ENCODE measurements at places on chromosomes 12 and 14.

DNA sequence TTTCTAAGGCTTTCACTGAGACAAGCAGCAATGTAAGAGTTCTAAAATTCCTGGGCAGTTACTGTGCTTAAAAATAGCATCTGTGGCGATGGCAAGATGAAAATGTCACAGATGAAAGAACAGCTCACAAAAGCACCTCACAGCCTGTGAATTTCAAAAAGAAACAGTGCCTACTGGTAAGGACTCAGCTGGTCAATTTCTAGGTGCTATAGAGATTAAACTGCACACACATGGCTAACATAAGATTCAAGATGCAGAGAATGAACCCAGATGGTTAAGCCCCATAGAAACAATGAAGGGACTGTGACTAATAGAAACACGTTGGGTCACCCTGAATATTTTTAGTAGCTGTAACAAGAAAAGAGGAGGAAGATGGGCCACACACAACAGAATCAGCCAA lies 12.0 kb upstream of the IL26 start:
- DNase-seq = no peak

DNA sequence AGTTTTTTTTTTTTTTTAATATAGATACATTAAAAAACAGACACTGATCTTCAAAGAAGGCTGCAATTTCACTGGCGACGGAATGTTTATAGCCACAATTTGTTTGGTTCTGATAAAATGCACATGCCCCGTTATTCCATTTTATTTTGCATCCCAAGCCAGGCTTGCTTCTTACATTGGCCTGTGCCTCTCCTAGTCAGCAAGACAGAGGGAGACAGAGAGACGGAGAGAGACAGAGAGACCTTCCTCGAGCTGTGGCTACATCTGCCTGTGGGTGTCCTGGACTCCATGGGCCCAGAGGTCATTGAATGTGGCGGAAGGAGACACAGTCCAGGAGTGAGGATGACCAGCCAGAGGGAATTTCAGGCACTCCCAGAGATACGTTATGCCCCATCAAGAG lies 926.6 kb downstream of the VRK1 start:
- no peak for DNase-seq

DNA sequence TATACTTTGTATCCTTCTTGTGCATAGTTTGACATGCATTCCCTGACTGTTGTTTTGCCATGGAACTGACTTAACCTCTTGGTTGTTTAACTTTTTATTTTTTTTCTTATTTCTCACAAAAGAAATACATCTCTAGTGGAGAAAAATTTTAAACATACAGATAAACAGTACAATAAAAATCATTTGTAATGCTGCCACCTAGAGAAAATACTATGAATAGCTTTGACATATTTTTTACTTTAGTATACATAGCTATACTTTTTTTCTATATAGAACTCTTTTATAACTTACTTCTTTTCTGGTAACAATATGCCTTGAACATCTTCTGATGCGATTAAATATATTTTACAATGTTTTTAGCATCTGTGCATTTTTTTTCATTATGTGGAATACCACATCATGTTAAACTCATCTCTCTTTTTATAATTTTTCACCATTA lies 184.5 kb downstream of the AKAP6 start:
- no peak for DNase-seq

DNA sequence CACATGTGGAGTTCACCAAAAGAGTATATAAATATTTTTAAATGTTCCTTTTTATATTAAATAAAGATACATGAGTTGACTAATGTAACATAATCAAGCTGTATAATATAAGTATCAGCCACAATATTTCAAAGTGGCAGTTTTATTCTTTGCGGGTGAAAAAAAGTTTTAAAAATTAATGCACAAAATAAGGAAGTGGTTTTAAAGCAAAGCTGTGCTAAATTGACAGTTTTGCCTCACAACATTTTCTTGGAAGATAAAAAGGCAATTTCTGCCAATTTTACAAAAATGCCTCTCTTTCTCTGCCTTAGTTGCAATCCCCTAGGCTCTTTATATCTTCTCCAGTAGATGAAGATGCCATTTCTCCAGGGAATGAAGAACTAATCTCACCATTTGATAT lies 719.1 kb downstream of the C12orf50 start:
- DNase-seq = no peak

DNA sequence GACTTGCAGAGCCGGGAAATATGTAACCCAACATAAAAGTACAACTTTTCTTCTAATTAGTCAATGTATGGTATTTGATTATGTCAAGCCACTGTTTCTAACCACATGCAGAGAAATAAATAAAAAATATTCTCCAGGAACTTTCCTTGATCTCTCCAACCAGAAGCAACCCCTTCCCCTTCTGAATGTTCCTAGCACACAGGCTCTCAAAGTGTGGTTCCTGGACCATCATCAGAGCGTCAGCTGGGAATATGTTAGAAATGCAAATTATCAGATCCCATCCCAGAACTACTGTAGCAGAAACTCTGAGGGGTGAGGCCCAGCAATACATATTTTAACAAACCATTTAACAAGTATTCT lies 21.0 kb upstream of the ITPR2 start:
- no peak for DNase-seq

DNA sequence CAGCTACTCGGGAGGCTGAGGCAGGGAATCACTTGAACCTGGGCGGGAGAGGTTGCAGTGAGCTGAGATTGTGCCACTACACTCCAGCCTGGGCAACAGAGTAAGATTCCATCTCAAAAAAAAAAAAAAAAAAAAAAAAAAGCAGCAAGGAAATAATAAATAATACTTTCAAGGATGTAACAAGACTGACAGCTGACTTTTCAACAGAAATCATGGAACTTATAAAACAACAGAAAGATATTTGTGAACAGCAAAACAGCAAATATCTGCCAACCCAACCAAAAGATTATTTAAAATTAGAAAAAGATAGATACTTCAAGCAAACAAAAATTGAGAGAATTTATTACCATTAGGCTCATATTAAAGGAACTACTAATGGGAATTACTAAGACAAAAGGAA lies 115.1 kb downstream of the TSHR start:
- DNase-seq = no peak

DNA sequence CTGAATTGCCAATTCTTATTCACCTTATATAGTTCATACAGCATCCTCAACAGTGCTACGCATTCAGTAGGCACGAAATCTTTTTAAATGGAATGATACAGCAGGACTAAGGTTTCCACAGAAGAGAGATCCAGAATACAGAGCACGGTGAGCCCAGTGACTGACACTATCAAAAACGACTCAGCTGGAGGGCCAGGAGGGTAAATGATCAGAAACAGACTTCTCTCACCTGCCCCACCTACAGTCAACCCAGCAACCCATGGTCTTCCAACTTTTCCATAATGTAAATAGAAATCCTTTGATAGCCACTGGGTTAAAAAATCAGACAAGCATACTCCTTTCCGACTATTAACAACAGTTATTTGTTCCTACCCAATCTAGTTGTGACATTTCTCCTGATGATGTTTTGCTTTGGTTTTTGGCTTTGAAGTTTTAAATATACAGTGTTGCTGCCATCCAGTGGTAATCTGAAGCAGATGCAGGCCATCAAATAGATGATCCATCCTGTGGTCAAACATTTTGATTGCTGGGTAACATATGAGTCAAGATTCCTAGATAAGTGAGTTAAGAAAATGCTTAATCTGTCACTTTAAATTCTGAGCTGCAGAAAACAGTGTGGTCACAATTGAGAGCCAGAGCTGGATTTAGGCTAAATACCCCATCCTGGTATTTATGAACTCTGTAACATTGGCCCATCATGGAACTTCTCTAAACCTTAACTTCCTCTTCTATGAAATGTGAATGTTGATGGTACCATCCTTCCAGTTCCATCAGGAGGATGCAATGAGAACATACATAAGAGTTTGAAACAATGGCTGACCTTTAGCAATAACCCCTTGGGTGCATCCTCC lies 42.0 kb downstream of the GPHB5 start:
- DNase-seq = peak; percentile 20

DNA sequence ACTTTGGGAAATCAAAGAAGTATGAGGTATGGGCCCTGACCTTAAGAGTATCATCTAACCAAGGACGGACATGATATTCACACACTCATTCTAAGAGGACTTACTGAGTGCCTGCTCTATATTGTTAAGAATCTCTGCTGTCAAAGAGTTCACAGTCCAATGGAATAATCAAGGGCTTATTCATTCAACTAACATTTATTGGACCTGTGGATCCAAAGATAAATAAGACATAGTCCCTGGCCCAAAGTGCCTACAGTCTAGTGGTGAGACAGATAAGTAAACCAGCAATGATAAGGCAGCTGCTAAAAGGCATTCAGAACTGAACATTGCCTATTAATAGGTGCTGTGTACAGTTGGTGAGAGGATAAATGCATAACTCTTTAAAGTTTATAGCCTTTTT lies 11.0 kb downstream of the WDR20 start:
- DNase-seq = no peak

DNA sequence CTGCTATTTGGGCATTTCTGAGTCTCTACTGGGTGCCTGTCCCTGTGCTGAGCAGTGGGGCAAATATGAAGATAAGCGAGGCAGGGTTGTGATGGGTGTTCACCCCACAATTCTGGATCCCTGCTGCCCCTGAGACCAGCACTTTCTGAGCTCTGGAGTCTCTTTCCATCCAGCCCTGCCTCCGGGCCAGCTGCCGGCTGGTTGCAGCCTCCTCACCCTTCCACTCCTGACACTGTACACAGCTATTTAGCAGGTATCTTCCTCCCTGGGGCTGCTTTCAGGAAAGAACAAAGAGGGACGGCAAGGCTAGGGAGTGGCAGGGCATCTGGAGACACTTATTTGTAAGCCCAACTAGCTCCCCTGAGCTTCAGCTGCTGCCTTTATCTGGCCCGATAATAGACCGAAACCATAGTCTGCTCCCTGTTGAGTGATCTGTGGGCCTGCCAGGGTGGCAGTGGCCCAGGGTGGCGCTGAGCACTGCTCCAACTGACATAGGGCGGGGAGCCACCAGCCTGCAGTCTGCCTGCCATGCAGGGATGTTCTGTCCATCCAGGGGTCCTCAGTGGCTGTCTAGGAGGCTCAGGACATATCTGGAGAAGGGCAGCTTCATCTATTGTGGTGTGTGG lies 7.6 kb upstream of the KRT80 start:
- DNase-seq = no peak

DNA sequence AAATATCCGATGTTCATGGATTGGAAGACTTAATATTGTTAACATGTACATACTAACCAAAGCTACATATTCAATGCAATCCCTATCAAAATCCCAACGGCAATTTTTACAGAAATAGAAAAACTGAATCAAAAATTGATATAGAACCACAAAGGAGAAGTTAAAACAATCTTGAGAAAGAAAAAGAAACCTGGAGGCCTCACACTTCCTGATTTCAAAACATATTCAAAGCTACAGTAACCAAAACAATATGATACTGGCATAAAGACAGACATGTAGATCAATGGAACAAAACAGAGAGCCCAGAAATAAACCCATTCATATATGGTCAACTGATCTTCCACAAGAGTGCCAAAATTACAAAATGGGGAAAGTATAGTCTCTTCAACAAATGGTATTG lies 5.4 kb upstream of the PELI2 start:
- DNase-seq = no peak

DNA sequence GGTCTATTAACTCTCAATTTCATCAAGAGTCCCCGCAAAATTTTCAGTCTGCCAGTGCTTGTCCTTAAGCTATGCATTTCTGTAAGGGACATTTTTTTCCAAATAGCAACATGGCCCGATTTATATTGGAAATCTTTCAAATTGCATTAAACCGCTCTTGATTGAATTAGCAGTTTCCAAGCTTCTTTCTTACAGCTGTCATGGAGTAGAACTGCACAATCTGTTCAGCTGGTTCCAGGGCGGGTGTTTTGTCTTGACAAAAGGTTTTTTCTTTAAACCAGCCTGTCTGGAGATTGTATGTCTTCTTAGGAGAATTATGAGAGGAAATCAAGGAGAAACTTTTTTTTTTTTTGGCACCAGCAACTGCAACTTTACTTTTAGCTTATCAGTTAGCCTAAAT lies 185.8 kb downstream of the ALG10B start:
- no peak for DNase-seq

- DNase-seq = no peak
Observed at GRCh38 chr12:84694116-84694515, 218.5 kb downstream of the SLC6A15 start.

- DNase-seq = no peak
Observed at GRCh38 chr12:96233939-96234461, 39.8 kb downstream of the ELK3 start.

DNA sequence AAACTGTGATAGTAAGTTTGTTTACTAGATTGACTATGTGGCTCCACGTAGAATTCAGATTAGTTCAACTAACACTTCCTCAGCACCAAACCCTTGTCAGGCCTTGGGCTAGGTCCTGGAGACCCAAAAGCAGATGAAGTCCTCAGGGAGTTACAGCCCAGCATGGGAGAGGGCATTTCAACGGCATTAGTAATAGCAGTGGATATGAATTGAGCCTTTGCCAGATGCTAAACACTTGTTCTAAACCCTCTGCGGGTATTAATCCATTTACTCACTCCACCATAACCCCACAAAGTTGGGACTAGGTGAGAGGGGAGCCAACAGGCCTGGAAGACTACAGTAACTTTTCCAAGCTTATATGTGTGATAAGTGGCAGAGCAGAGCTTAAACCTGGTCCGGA lies 714.6 kb downstream of the DIO2 start:
- DNase-seq = no peak

DNA sequence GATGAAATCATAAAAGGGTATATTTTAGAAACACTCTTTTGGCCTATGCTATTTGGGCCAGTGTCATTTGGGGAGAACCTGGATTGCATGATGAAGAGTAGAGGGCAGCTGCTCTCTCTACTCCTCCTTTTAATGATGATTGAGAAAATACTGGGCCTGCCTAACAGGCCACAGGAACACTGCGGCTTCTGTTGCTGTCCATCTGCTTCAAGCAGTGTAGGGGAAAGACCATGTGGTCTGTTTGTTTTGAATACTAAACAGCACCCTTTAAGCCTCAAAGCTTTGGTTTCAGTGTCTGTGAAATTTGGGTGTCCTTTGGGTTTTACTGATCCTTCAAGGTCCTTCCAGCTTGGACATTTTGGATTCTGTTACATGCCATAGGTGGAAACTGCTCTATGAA lies 78.0 kb downstream of the TTC6 start:
- no peak for DNase-seq

GRCh38 chr14:99751539-99752485 lies 41.4 kb upstream of the EML1 start:
- DNase-seq = no peak

GRCh38 chr14:63163306-63163705 lies 40.9 kb upstream of the RHOJ start:
- no peak for DNase-seq

- DNase-seq = no peak
Observed at GRCh38 chr12:63078906-63079305, 72.1 kb downstream of the AVPR1A start.

- no peak for DNase-seq
Observed at GRCh38 chr12:119258556-119258955, 76.0 kb upstream of the CCDC60 start.

GRCh38 chr12:75816897-75817296 lies 214.7 kb downstream of the PHLDA1 start:
- no peak for DNase-seq

DNA sequence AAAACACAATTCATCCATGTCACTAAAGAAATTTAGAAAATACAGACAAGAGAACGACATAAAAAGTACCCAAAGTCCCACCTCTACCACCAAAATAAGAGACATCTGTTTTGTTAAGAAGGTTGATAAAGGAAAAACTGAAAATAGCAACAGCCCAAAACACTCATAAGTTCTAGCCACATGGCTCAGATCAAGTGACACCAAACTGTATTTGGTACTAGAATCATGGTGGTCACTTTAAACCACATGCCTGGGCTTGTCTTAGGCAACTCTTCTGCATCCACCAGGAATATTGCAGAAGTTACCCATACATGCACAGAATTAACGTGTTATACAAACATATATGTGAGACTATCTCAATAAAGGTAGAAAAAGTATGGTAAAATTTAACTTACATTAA lies 78.2 kb upstream of the GTF2A1 start:
- no peak for DNase-seq
